Kidney (tissue), 22 donors: ENCODE measurements at places on chromosomes 5 and 9.

DNA sequence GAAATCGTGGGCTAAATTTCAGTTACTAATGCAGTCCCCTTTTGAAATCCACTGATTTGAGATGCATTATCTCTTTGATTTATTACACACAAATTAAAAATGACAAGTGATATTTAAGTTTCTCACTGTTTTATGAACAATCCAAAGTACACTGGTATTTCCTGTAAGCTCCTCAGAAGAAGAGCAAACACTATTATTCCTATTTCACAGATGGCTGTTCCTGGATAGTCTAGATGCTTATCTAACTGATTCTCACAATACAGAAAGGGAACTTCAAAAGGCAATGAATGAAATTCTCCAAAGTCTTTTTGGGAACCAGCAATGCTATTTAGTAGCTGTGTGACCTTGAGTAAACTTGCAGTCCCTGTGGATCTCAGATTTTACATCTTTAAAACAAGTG lies 404.7 kb upstream of the DAB2 start:
- DNase-seq, result no peak

DNA sequence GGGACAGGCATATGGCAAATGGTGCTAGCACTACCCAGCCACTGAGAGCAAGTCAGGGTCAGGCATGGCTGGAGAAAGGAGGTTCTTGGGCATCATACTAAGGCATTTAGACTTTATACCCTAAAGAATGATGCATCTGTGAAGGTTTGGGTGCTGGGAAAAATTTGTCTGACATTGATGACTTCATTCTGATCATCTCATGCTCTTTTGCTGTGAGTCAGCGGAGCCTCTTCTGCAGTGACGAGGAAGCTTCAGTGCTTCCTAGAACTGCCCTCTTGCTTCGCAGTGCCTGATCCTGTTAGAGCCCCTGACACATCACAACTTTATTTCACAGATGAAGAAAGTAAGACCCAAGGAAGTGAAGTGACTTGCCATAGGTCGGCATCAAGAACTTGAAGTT lies 266.6 kb upstream of the GAS1 start:
- DNase-seq, result no peak

DNA sequence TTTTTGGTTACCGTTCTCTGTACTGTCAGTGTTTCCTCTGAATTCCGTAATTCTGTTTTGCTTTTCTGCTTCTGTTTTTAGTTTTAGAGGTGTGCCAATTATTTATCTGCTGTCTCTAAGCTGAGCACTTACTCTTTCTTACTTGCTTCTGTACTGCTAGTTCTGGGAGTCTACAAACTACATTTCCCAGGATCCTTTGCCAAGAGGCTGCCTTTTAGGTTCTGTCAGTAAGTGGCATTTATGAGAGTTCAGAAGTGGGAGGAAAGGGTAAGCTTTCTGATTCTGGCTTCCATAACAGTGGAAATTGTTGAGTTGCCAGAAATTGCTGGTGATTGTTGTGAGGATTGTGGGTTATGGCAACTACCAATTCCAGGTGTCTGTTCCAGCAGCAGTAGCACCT lies 102.4 kb downstream of the OSTF1 start:
- no peak for DNase-seq

DNA sequence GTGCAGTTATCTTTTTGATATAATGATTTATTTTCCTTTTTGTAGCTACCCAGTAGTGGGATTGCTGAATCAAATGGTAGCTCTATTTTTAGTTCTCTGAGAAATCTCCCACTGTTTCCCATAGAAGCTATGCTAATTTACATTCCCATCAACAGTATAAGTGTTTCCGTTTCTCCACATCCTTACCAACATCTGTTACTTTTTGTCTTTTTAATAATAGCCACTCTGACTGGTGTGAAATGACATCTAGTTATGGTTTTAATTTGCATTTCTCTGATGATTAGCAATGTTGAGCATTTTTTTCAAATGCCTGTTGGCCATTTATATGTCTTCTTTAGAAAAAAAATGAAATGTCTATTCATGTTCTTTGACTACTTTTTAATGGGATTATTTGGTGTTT lies 94.7 kb downstream of the SERINC5 start:
- DNase-seq, result no peak

GRCh38 chr5:9670371-9670770 lies 40.2 kb upstream of the TAS2R1 start:
- DNase-seq, result no peak

DNA sequence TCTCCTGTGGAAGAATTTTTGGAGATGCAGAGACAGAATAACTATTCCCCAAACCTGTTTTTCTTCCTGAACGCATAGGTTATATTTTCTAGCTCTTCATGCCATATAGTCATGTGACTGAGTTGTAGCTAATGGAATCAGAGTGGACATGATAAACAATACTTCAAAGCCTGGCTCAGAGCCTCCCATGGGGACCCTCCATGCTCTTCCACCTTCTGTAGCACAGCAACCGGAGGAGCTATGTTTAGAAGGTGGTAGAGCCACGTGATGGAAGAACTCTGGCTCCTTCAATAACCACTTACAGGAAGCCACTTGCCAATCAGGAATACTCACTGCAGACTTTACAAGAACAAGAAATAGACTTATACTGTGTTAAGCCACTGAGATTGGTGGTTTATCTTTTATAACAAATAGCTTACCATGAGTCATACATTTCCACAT lies 39.2 kb downstream of the NADK2 start:
- DNase-seq, result no peak

GRCh38 chr5:149944666-149945065 lies at the start of gene PDE6A:
TSS of gene PDE6A (minus strand) at chr5:149944793. CDS start at chr5:149944673, 120 bp downstream.
- DNase-seq, result no peak

DNA sequence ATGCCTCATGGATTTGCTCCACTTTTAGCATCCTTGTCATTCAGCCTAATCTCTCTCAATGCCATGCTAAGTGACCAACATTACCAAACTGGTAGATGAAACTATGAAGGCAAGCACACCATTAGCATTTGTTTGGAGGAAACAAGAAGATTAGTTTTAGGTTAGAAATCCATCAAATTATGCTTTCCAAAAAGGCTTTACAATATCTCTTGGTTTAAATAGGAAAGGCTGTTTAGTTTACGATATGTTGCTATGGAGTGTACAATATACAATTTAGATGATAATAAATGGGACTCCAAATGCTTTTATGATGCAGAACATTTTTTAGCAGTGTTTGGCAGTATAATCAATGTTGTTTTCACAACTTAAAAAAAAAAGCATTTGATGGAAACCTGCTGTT lies 47.8 kb upstream of the CTXN3 start:
- no peak for DNase-seq

- DNase-seq, result no peak
Measured at GRCh38 chr5:14296533-14297331, 153.6 kb downstream of the TRIO start.

GRCh38 chr5:140267201-140267540 lies 35.7 kb downstream of the PFDN1 start:
- no peak for DNase-seq

DNA sequence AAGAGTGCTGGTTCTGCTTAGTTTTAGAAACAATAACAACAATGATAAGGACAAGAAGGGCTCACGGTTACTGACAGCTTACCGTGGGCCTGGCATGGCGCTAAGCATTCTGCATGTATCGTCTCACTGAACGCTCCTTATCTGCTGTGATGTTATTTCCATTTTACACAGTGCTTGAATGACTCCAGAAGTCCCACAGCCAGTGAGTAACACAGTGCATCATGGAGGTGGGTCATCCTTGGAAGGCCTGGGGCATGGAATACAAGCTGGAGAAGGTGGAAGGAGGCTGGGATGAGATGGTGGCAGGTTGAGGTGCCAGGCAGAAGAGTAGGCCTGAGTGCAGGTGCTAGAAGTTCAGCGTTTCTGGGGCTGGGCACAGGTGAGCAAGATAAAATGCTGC lies 36.5 kb upstream of the FAT2 start:
- no peak for DNase-seq

DNA sequence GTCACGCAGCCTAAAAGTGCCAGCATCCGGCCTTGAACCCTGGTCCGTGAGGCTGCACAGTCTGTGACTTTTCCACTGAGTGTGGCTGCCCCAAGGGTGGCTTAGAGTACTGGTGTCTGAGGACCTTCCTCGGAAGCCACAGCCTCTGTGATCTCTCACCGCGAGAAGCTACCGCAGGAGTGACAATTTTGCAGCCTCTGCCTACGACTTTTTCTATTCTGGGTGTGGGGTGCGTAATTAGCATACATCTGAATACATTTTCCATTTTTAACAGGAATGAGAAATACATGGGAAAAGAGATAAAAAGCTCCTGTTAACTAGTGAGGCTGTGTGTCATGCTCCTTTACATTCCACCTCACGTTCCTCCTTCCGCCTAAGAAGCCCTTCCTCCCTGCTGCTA lies 48.3 kb upstream of the HRH2 start:
- no peak for DNase-seq

DNA sequence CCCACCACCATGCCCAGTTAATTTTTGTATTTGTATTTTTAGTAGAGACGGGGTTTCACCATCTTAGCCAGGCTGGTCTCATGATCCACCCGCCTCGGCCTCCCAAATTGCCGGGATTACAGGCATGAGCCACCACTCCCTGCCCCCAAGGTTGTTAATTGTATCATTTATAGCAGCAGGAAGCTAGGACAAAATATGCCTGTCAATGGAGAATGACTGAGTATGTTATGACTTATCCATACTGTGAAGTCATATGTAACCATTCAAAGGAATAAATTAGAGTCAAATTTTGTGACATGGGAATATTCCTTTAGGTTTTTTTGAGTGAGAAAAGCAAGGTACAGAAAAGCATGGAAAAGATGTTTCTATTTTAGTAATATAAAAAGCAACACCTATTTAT lies 3.9 kb upstream of the DAB2 start:
- DNase-seq, result no peak

GRCh38 chr9:15249042-15249818 lies 57.8 kb downstream of the TTC39B start:
- no peak for DNase-seq

DNA sequence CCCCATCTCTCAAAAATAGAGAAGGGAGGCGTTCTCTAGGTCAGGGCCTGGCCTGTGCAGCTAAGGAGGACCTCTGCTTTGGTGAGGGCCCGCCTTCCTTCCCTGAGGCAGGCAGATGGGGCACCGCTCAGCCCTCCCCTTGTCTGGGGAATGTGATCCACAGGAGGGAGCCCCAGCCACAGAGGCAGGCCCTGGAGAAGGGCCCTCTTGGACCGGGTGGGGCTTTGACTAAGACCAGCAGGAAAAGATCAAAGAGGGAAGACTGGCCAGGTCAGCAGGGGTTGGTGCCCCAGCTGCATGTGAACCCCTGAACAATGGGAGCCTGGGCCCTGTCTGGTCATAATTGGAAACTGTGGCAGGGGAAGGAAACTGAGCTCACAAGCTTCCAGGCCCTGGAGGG lies 21.9 kb downstream of the PTPA start:
- DNase-seq, result no peak

DNA sequence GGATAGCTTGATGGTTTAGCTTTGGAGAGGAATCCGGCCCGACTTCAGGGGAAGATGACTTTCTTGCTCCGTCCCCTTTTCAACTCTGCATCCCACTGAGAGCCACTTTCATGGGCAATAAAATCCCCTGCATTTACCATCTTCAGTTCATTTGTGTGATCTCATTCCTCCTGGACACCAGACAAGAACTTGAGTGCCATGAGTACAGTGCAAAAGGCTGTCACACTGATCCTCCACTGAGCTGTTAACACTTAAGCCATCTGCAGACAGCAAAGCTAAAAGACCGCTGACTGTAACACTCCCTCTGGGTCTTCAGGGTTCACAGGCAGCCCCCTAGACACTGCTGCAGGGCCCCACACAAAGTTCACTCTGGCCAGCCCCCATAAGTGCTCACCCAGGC lies 48.3 kb upstream of the TCERG1 start:
- no peak for DNase-seq

- DNase-seq, result no peak
Measured at GRCh38 chr9:115121181-115121580, 3.2 kb upstream of the TNC start.

GRCh38 chr5:19771174-19771835 lies 216.7 kb downstream of the CDH18 start:
- DNase-seq, result peak; percentile 2

GRCh38 chr9:97809666-97810344 lies 43.2 kb upstream of the FOXE1 start:
- DNase-seq, result no peak

GRCh38 chr9:33379666-33380389 lies 22.5 kb downstream of the AQP7 start:
- peak; percentile 27 for DNase-seq

DNA sequence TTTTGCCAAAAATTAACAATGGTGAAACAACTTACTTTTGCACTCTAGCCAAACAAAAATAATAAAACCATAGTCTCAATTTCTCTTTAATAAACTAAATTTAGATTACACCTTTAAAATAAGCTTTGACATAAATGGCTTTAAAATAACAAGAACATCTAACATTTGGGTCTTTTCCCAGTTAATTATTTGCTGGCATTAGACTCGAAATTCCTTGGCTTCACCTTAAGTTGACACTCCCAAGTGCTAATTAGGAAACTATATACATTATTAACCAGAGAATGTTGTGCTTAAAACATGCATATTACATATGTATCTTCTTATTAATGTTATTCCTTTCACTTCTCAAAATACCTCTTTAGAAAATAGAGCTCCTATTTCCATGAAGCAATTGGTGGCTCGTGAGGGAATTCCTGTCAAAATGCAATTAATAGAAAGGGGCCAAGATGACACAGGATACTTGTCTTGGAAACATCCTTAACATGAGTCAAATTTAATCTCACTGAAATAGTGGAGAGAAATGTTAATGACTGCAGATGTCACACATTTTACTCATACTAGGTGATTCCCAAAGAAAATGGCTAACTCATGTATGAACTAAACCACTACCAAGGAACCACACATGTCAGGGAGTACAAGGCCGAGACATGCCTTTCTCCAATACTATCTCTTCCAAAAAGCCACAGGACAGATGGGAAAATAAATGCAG lies 932.9 kb upstream of the DMAC1 start:
- DNase-seq, result no peak

DNA sequence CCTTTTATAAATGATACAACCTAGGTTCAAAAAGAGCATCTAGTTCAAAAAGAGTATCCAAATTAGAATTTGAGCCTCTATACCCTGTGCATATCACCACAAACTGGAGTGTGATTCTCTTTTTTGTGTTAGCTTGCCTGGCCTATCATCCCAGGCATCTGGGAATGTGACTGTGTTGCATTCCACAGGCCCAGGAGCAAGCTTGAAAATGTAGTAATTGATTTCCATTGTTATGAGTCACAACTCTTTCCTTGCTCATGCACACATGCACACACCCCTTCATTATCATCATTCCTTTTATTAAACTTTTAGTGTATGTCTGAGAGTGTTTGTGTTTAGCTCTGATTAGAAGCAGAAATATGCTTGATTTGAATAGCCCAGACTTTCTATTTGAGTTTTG lies 75.2 kb downstream of the FCHO2 start:
- peak; percentile 16 for DNase-seq

DNA sequence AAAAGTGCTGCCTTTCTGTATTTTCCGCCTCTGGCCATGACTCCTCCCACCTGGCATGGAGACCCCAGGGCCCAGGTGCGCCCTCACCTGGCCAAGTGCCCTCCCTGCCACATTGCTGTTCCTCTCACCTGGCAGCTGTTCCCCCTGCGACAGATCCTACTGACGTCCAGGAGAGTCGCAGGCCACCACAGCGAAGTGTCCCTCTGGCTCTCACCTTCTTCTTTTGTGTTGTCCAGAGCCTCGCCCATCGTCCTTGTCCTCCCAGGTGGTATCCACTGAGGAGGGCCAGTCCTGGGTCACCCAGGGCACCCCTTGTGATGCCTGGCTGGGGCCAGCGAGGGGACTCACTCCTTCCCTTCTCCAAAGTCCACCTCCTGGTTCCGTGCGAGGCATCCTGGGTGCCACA lies 2.6 kb downstream of the NKD2 start:
- DNase-seq, result no peak
